ENCODE measurements at places on chromosomes 12 and 14. TPM values are rescaled to one million over a fixed set of nuclear protein-coding genes. Genes with fewer than 3 reads are reported as not detected.

DPY19L2 gene
- total RNA-seq: 40.8 TPM

TCL1B gene
- not detected for total RNA-seq

RNASE7 gene
- total RNA-seq: not detected

LRP1-AS gene
- total RNA-seq: not detected

DHRS4L2 gene
- total RNA-seq: 17.5 TPM

FERMT2 gene
- total RNA-seq: 205 TPM

TPPP2 gene
- not detected for total RNA-seq

LRFN5 gene
- total RNA-seq: 5.5 TPM

ASCL1 gene
- total RNA-seq: not detected

P2RX7 gene
- 3.9 TPM for total RNA-seq

SLC6A15 gene
- total RNA-seq: 0.15 TPM

DEGS2 gene
- total RNA-seq: 0.99 TPM

RNF41 gene
- 50.9 TPM for total RNA-seq

LAG3 gene
- total RNA-seq: 1.2 TPM

CTSG gene
- total RNA-seq: 3.6 TPM

NRXN3 gene
- total RNA-seq: 8.8 TPM

KRT71 gene
- not detected for total RNA-seq

PLEKHG3 gene
- 46.5 TPM for total RNA-seq

KRT72 gene
- not detected for total RNA-seq

OASL gene
- total RNA-seq: 0.96 TPM

MARCHF9 gene
- total RNA-seq: 17.1 TPM

LRRIQ1 gene
- 0.19 TPM for total RNA-seq
